Stimulated activated CD4-positive, alpha-beta T cell treated with anti-CD3 and anti-CD28 coated beads, TNF-alpha, amount 100 ng/mL, for 4 hours (primary cell): ENCODE measurements at places on chromosomes 5 and 9.

DNA sequence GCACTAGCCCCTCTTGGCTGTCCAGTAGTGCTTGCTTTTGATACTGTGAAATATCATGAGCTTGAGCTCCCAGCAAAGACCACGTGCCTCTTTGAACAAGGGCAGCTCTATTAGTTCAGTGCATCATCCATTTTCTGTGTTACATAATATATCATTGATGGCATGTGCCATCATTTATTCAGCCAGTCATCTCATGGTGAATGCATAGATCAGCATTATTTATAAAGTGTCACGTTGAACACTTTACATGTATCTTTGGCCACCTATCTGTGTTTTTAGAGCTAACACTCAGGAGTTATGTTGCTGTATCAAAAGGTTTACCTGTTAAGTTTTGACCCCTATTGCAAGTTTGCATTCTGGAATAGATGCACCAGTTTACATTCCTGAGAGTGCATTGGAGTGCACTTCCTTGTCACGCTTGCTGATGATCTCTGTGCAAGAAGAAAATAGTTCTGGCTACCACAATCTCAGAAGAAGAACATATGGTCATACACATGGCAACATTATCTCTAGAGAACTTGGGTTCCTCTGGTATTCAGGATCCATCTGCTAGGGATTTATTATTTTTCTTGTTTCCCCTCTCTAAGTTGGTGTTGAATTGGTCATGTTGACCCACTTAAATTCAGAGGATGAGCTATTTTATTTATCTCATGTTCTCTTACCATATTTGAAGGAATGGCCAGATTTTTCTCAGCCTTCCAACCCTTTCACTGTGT, 120.9 kb downstream of the SH3GL2 start:
- no peak for DNase-seq

DNA sequence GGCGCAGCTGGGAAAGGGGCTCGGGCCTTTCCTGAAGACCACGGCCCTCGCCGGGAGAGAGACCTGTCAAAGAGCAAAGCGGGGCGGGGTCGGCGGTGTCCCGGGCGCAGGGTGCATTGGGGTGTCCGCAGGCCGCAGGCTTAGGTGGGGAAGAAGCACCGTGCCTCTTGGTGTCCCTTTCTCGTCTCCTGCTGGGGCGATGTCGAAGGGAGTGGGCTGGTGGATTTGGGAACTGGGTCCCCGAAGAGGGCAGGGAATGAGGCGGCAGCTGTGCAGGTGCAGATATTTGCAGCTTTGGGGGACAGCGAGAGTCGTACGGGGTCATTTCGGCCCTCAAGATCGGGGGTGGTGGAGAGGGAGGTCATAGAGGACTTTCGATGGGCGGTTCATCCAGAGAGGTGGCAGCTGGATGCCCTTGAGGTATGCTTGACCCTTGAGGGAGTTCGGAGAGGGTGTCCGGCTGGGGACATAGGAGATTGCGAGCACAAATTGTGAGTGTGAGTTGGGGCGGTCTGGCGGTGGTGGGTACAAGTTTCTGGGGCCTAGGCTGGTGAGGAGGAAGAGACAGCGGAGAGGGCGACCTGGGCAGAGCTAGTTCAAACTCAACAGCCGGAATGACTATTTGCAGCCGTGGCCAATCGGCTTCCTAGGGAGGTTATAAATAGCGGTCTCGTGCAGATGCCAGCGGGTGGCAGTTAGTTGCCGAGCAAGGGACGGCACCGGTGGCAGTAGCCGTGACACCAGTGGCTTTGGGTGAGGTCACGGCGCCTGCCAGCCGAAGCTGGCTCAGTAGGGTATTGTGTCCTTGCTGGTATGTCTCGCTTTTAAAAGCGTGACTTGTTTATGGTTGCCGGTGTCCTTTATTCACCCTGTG, 601 bp downstream of the NNT start:
- DNase-seq, result peak; percentile 25

DNA sequence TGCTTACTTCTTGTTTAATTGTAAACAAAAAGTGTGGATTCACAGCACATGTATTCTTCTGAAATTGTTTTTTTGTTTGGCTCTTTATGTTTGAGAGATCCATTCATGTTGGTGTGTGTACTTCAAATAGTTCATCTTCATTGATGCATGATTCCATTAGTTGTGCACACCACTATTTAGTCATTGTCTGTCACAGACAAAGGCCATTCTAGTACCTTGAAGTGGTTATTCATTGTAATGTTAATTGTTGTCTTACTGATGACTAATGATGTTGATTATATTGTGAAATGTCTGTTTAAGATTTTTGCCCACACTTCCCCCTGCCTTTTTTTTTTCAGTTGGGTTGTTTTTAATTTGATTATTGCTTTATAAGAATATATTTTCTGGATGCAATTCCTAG, 391.3 kb downstream of the DIRAS2 start:
- DNase-seq, result no peak

DNA sequence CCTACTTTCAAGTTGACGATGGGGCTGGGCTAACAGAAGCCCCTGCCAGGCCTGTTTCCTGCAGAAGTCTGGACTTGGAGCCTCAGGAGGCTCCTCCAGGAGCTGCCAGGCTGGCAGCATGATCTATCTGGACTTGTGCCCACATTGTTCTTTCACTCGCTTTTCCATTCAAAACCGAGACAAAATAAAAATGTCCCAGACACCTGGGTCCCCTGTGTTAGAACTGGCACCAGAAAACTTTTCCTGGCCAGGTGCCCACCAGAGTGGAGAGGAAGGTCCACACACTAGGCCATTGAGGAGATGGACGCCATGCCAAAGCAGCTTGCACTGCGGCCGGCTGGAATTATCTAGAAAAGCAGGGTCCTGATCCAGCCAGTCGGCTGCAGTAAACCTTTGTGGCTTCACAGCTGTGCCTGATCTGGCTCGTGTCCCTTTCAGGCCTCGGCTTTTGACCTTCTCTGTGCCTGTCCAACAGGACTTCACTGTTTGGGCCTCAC, 78.2 kb downstream of the GCNT1 start:
- DNase-seq, result no peak

GRCh38 chr5:167950126-167950721, 341.2 kb upstream of the WWC1 start:
- DNase-seq, result no peak

GRCh38 chr5:175772747-175773533, 98.4 kb upstream of the CPLX2 start:
- DNase-seq, result no peak

GRCh38 chr5:57595523-57595991, 112.9 kb upstream of the ACTBL2 start:
- DNase-seq, result no peak

DNA sequence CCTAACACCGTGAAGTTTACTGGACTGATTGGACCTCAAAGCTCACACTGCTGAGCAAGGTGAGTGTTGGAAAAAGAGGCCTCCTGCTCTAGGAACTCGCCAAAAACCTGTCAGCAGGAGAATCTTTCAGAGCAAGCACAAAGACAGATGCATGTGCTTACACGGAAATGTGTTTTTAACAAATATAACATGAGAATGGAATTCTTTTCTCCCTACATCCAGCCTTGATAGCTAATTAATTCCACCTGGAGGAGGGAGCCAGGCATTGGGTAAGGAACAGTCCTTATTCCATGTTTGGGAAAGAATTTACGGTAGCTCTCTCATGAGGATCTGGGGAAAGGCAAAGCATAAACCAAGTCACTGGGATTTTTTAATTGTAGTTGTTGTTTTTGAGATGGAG, 98.8 kb downstream of the KLF4 start:
- DNase-seq, result no peak

GRCh38 chr5:42756606-42757601, at the start of gene CCDC152:
Gene CCDC152, plus strand, starts transcription at chr5:42756818. Its CDS starts 2,304 bp downstream, at chr5:42759122.
- peak; percentile 9 for DNase-seq

DNA sequence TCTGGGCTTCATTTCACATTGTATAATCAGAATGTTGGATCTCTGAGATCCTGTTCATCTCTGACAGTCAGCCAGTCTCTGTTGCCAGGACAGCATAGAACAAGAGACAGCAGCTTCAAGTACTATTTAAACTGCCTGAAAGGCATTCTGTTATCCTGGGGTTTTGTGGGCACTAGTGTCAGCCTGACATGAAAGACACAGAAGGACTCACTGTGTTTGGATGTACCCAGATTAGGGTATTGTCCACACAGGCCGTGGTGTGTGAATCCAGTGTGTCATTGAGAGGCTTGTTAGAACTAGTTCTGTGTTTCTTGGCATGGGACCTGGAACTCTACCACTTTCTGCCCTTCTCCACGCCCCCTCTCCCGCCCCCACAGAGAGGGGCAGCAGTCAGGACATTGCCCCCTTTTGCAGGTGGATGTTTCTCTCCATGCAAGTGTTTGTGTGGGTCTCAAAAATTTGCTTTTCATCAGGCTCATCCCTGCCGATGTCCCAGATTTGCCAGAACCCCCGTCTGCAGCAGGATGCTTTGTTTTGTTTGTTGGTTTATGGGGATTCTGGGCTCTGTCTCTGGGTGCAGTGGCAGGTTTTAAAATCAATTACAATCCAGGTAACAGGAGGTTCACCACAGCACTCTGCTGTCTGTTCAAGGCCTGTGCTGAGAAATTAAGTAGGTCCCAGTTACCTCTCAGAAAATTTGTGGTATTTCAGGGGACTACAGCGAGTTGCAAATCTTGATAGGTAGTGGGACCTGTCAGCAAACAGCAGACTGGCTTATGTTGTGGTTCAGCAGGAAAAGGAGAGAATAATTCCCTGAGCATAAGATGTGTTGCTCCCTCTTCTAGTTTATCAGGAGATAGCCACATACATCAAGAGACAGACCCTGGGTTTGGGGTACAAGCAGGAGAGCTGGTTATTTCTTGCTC, 144.6 kb downstream of the DOCK2 start:
- no peak for DNase-seq

GRCh38 chr5:169838688-169839087, 141.6 kb downstream of the INSYN2B start:
- DNase-seq, result no peak

DNA sequence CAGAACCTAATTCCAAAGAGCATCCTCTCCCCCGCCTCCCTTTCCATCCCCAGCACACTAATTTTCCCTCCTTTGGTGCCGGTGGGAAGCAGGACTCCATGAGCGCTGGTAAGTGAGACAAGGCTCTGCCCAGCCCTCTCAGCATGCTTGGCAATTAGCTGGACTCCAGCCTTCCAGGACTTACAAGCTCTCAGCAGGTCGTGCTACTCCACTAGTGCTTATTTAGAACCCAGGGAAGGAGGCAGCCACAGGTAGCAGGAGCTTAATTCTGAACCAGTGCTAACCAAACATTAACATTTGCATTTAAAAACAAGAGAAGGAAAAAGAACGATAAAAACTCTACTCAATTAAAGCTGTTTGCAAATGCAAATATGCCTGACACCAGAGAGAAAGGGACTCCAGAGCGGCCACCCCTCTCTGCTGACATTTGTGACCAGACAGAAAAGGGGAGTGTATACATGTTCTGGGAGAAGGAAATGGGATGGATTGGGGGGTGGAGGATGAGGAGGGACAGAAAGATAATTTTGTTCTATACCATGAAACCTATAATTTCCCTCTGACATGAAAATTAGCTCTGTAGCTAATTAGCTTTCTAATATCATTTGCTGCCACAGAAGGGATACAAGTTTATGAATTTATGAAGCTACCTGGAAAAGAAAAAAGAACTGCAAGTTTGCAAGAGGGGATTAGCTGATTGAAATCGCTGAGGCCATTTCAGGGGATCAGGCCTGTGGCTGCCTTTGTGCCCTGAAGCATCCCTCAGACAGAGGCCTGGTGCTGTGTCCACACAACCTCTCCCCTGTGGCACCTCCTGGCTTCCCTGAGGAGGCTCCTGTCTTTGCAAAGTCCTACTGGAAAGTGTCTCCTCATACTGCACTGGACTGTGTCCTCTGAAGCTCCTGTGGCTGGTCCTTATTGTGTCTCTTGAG, 266.3 kb downstream of the SEC61B start:
- DNase-seq, result no peak

DNA sequence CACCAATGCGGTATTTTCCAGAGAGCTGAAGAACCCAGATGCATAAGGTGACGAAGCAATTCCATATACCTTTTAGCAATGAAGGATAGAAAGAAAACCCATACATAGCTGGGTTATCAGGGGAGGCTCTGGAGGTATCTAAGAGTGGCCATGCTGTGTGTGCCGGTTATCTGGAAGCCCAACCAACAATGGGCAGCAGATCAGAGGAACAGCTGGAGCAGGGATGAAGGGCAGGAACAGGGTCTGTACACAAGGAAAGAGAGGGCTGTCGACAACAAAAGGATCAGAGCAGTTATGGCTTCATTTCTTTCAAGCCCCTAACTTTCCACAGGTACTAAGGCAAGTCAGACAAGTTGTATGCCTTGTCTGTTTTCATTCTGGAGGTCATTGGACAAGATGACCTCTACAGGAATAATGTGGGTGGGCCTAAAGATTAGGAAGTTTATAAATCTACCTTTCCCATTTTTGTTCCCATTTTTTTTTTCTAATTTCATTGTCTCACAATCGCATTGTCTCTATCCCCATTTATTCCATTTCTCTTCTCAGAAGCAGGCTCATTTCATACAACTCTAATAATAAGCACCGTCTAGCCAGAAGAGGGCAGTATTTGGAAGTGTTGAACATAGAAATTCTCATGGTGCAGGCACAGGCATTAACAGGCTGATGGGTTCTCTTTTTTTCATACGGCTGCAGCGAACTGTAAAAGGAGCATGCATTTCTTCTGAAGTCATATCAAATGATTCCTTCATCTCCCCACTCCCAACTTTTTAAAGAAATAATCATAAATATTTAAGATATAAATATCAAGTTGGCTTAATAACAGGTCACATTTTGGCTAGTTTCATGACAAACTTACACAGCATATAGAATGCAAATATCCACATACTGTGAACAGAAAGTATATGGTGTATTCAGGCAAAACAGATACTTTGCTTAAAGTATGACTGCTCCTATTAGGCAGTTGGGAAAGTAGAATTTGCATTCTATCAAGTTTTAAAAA, 63.5 kb downstream of the ZNF474 start:
- no peak for DNase-seq

DNA sequence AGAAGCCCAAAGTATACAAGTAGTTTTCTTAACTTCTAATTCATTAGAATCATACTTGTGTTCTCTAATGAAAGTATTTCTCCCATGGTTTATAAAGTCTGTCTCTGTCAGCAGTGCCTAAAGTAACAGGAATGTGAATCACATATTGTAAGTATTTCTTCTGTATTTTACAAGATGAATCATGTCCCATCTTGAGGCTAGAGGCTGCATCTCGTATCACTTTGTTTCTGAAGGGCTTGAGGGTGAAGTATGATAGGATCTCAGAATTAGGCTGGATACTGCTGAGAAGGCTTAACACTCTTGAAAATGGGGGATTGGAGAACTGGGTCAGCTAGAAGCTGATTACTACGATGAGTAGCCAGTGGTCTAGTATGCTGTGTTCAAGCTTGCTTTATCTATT, 242.2 kb upstream of the ACTBL2 start:
- no peak for DNase-seq

GRCh38 chr9:128431207-128431606, 10.6 kb downstream of the CERCAM start:
- DNase-seq, result no peak

GRCh38 chr9:133991214-133991921, 756 bp downstream of the VAV2 start:
- DNase-seq, result no peak
